Naive thymus-derived CD8-positive, alpha-beta T cell (primary cell): ENCODE measurements at places on chromosomes 13 and 19. TPM values are rescaled to one million over a fixed set of nuclear protein-coding genes. Genes with fewer than 3 reads are reported as not detected.

GRCh38 chr13:74465271-74465670 is 331.1 kb upstream of the KLF12 start:
- DNase-seq = no peak
- H3K4me3 ChIP-seq = no peak overlapping the region
- H3K36me3 ChIP-seq = no peaks in the 10 kb centered on the region
- peaks cover 3% of the 10 kb centered on the region for H3K27me3 ChIP-seq
- no peaks in the 10 kb centered on the region for H3K4me1 ChIP-seq
- no peak overlapping the region for H3K27ac ChIP-seq

Gene TBXA2R
- 18.5 TPM for total RNA-seq

DNA sequence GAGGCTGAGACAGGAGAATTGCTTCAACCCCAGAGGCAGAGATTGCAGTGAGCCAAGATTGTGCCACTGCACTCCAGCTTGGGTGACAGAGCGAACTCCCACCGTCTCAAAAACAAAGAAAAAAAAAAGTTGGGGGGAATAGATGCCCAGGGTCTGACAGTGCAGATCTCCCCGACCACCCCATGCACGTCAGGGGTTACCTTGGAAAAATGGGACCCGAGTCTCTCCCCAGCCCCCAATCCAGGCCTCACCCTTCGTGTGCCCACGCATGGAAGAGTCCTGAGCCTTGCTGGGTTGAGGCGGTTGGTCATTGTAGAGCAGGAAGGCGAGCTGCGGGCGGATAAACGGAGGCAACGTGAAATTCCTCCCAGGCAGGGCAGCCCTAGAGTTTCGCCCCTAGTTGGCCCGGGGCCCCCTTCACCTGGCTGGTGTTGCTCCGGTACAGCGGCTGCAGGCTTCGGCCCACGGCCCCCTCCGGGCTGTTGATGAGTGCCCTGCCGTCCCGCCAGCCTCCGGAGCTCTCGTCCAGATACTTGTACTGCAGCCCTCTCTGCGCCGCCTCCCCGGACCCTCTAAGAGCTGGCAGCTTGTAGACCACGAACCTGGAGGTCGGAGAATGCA is 588 bp downstream of the DNASE2 start:
- H3K4me1 ChIP-seq = peaks cover 31% of the 10 kb centered on the region
- peaks cover 34% of the 10 kb centered on the region for H3K36me3 ChIP-seq
- no peaks in the 10 kb centered on the region for H3K27me3 ChIP-seq
- DNase-seq = no peak
- H3K27ac ChIP-seq = peak overlapping the region; percentile 66

- H3K27ac ChIP-seq = no peak overlapping the region
- no peak overlapping the region for H3K4me3 ChIP-seq
- DNase-seq = no peak
- H3K27me3 ChIP-seq = no peaks in the 10 kb centered on the region
Observed at GRCh38 chr13:105719859-105720258, 815.6 kb downstream of the EFNB2 start.

Gene PPP1R15A
- 59.9 TPM for total RNA-seq

- DNase-seq = no peak
- H3K4me1 ChIP-seq = peaks cover 42% of the 10 kb centered on the region
- peak within 1 kb of the TSS; percentile 92 for H3K4me3 ChIP-seq
- peak within 1 kb of the TSS; percentile 89 for H3K27ac ChIP-seq
- no peaks in the 10 kb centered on the region for H3K36me3 ChIP-seq
- no peaks in the 10 kb centered on the region for H3K27me3 ChIP-seq
Observed at GRCh38 chr19:44891016-44891882, at the start of gene TOMM40. Gene TOMM40 (plus strand): TSS chr19:44891254. CDS start chr19:44891416, 162 bp downstream.

Gene CYP4F2
- not detected for total RNA-seq

DNA sequence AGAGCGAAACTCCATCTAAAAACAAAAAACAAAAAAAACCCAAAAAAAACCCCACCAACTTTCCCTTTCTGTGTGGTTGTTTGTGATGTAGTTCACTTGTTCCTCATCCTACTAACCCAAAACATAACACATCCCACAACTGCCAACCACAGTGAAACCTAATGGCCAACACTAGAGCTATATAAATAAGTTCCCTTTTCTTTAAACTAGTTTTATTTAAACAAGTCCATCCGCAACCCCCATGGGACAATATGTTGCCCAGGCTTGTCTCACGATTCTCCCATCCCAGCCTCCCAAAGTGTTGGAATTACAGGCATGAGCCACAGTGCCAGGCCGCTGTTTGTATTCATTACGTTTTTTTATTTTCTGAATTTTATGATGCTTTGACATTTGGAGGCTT is 71.2 kb upstream of the ADGRE5 start:
- no peak for DNase-seq
- no peaks in the 10 kb centered on the region for H3K27me3 ChIP-seq
- peak overlapping the region; percentile 20 for H3K27ac ChIP-seq
- no peak overlapping the region for H3K4me3 ChIP-seq
- peaks cover 19% of the 10 kb centered on the region for H3K4me1 ChIP-seq

GRCh38 chr13:31739226-31739625 is at the start of gene RXFP2:
Gene RXFP2 (plus strand): TSS chr13:31739526. CDS start chr13:31739613, 87 bp downstream.
- peaks cover 8% of the 10 kb centered on the region for H3K27me3 ChIP-seq
- no peak within 1 kb of the TSS for H3K4me3 ChIP-seq
- peaks cover 3% of the 10 kb centered on the region for H3K4me1 ChIP-seq
- no peaks in the 10 kb centered on the region for H3K36me3 ChIP-seq
- no peak within 1 kb of the TSS for H3K27ac ChIP-seq

DNA sequence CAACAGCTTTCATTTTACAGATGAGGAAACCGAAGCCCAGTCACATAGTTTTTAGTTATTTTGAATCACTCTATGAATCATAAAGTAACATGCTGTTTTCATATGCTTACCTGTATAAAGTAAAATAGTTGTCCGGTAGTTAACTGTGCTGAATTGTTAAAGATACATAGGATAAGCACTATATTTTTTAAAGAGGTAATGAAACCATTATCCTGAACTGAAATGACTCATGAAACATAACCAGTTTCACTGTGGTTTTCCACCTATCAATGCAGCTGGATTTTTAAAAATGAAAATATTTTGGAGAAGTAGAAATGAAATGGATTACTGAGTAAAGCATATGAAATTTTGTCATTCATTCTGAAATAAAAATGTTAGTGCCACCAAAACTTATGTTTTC is 655.0 kb downstream of the OLFM4 start:
- no peaks in the 10 kb centered on the region for H3K27me3 ChIP-seq
- no peak overlapping the region for H3K27ac ChIP-seq
- H3K4me1 ChIP-seq = no peaks in the 10 kb centered on the region
- DNase-seq = no peak

DNA sequence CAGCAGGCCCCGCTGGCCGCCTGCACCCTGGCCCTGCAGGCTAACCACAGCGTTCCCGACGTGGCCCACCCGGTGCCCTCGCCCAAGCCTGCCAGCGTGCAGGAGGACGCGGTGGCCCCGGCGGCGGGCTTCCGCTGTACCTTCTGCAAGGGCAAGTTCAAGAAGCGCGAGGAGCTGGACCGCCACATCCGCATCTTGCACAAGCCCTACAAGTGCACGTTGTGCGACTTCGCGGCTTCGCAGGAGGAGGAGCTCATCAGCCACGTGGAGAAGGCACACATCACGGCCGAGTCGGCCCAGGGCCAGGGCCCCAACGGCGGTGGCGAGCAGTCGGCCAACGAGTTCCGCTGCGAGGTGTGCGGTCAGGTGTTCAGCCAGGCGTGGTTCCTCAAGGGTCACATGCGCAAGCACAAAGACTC is 72.1 kb downstream of the ZNF536 start:
- peaks cover 20% of the 10 kb centered on the region for H3K27me3 ChIP-seq
- H3K4me1 ChIP-seq = no peaks in the 10 kb centered on the region
- H3K27ac ChIP-seq = no peak overlapping the region
- H3K4me3 ChIP-seq = no peak overlapping the region
- no peak for DNase-seq

- peaks cover 46% of the 10 kb centered on the region for H3K36me3 ChIP-seq
- no peak overlapping the region for H3K27ac ChIP-seq
- DNase-seq = no peak
- no peaks in the 10 kb centered on the region for H3K27me3 ChIP-seq
Observed at GRCh38 chr19:48968179-48968661, 3.1 kb downstream of the FTL start.

GRCh38 chr13:52091473-52091872 is 37.4 kb downstream of the NEK5 start:
- H3K4me3 ChIP-seq = no peak overlapping the region
- peaks cover 2% of the 10 kb centered on the region for H3K27me3 ChIP-seq
- no peak overlapping the region for H3K27ac ChIP-seq
- no peaks in the 10 kb centered on the region for H3K4me1 ChIP-seq
- DNase-seq = no peak
- H3K36me3 ChIP-seq = no peaks in the 10 kb centered on the region

DNA sequence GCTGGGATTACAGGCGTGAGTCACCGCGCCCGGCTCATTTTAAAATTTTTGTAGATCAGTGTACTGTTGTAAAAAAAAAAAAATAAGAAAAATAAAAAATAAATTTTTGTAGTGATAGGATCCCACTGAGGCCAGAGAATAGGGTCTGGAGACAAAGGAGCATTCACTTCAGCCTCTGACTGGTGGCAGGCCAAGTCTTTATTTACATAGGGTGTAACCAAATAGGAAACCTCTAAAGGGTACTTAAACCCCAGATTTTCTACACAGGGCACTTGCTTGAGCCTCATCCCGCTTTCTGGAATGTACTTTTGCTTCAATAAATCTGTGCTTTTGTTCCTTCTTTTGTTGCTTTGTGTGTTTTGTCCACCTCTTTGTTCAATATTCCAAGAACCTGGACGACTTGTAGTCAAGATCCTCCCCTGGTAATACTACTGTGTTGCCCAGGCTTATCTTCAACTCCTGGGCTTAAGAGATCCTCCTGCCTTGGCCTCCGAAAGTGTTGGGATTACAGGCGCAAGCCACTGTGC is 2.1 kb upstream of the PDCD2L start:
- H3K27me3 ChIP-seq = no peaks in the 10 kb centered on the region
- H3K4me3 ChIP-seq = no peak overlapping the region
- H3K4me1 ChIP-seq = peaks cover 18% of the 10 kb centered on the region
- H3K27ac ChIP-seq = no peak overlapping the region

GRCh38 chr13:40671956-40672764 is 5.7 kb upstream of the FOXO1 start:
- H3K27ac ChIP-seq = no peak overlapping the region
- no peak for DNase-seq
- H3K36me3 ChIP-seq = no peaks in the 10 kb centered on the region
- peaks cover 34% of the 10 kb centered on the region for H3K4me1 ChIP-seq
- no peaks in the 10 kb centered on the region for H3K27me3 ChIP-seq
- no peak overlapping the region for H3K4me3 ChIP-seq
